Stimulated activated CD8-positive, alpha-beta memory T cell treated with anti-CD3 and anti-CD28 coated beads, Interleukin-15, amount 100 ng/mL, for 24 hours (primary cell): ENCODE measurements at places on chromosomes 5 and 9.

- DNase-seq, result no peak
These were observed 208.7 kb downstream of the GADD45G start for GRCh38 chr9:89813482-89813881.

- DNase-seq, result no peak
These were observed 148.3 kb upstream of the RUSC2 start for GRCh38 chr9:35341585-35341984.

- DNase-seq, result no peak
These were observed 1.6 kb downstream of the FIBCD1 start for GRCh38 chr9:130937146-130938076.

GRCh38 chr5:53820119-53820801 is 259.8 kb downstream of the NDUFS4 start:
- no peak for DNase-seq

GRCh38 chr5:88679638-88680037 is 203.3 kb downstream of the MEF2C start:
- no peak for DNase-seq

GRCh38 chr5:135593141-135593540 is 14.3 kb upstream of the CXCL14 start:
- DNase-seq, result no peak

- no peak for DNase-seq
These were observed 742 bp upstream of the LECT2 start for GRCh38 chr5:135955525-135955924.

DNA sequence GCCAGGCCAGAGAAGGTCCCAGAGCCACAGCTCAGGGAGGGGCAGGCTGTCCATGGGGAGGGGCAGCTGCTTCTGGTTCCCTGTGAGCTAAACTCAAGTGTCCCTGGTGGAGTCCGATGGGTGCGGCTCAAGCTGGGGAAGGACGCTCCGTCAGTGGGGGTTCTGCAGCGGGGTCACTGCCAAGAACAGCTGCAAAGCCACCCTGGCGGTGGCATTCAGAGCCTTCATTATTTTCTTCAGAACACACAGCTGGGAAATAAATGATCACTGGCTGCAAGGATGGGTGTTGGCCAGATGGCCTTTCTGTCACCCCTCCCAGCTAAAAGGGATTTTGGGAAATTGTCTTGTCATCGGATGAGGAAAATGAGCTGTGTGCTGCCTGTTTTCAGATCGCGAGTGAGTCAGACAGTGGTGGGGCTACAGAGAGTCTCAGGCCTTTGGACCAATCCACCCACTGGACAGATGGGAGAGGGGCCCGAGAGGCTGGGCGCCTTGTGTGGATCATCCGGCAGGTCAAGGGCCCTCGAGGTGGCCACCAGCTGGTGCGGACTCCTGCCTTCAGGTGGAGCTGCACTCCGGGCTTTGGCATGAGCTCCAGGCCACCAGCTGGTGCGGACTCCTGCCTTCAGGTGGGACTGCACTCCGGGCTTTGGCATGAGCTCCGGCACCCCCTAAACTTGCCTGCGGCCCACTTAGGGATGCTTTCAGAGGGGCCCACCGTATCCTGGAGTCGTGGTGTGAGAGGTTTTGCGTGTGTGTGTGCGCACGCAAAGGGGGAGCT is 17.9 kb upstream of the GFPT2 start:
- DNase-seq, result no peak

DNA sequence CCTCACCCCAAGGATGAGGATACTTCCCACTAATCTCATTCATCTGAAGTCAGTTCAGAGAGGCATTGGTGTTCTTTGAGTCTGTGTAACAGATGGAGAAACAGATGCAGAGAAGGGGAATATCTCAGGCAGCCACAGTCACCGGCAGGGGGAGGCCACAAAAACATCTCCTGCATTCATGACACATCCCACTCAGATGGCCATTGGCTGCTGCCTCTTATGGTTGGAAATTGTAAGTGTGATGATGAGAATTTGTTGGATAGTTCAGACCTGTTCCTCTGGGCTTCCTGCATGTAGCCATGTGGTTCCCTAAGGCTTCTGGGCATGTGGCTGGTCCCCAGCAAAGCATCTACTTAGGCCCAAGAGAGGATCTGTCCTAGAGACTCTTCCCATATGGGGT is 45.9 kb upstream of the GABRP start:
- DNase-seq, result no peak

DNA sequence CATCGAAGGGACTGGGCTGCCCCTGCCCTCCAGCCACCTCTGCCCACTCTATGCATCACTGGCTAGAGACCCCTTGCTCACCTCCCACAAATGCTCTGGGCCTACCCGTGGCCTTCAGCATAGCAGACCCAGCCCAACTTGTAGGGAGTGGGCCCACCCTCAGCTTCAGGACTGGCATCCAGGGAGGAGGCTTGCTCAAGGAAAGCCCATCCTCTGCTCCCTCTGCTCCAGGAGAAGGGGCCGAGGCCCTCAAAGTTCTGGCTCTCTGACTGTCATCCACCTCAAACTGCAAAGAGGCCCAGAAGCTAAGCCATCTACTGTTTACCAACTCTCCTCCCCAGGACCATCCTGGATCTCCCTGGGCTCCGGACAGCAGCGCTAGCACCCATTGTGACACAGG is 84.5 kb downstream of the C5orf15 start:
- no peak for DNase-seq

DNA sequence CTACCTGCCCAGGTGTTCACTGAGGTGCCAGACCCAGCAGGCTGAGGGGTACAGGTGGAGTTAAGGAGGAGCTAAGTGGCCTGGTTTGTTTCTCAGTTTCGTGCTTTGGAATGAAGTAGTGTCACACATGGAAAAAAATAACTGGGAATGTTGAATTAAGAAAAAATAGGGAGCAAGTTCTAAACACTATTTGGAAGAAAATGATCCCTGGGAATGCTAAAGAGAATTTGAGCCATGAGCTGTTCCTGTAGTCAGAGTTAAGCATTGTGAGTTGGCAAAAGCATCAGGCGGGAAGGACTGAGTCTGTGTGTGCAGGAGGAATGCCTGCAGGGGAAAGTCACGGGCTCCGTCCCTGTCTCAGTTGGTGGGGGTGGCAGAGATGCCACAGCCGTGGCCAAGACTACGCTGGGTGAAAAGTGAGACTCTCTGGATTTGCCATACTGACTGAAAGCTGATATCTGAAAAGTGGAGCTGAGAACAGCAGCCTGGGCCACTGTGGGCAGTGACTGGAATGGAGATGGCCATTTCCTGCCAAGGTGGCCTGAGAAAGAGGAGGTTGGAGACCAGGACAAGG is 37.0 kb downstream of the SYK start:
- no peak for DNase-seq
